Glomerular endothelial cell (primary cell): ENCODE measurements at places on chromosomes 6 and 20.
A peak's percentile ranks its signal among the peaks of the same experiment; 100 is the strongest.

- DNase-seq, result no peak
Observed at GRCh38 chr20:12535316-12535715, 473.5 kb upstream of the SPTLC3 start.

- DNase-seq, result no peak
Observed at GRCh38 chr6:87741001-87741650, 39.1 kb upstream of the AKIRIN2 start.

- DNase-seq, result peak; percentile 99
Observed at GRCh38 chr20:53828088-53828681, 234.5 kb upstream of the ZNF217 start.

GRCh38 chr6:119303164-119303887, 46.2 kb downstream of the MAN1A1 start:
- DNase-seq, result no peak
